Kidney capillary endothelial cell (primary cell): ENCODE measurements at places on chromosomes 4 and X.

DNA sequence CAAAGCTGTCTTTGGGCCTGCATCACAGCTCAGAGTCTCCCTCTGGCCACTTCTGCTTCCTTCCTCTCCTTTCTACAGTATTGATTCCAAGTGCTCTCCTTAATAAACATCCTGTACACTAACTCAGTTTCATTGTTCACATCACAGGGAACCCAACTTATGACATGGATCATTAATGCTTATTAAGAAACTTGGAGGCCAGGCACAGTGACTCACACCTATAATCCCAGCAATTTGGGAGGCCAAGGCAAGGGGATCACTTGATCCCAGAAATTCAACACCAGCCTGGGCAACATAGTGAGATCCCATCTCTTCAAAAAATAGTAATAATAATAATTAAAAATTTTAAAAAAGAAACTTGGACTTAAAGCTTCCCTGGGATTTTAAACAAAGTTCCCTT is 89.2 kb upstream of the EFHC2 start:
- no peak for DNase-seq

DNA sequence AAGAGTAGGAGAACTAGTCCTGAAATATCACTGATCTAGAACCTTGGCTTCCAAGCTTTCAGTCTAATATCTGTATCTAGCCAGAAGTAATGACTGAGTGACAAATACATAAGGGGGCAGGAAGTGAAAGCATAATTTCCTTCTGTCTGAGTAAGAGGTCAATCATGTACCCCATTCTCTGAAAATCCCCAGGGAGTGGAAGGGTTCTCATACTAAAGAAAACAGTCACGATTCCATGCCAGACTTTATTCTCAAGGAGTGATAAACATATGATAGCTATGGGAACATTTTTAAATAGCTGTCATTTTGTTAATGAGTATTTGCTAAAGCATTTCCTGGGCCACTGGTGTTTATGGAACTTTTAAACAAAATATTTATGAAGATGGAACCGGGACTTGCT is 308.5 kb downstream of the ARHGAP24 start:
- peak; percentile 99 for DNase-seq

- DNase-seq = no peak
These were observed 294.6 kb downstream of the TRIML1 start for GRCh38 chr4:188433741-188434315.

DNA sequence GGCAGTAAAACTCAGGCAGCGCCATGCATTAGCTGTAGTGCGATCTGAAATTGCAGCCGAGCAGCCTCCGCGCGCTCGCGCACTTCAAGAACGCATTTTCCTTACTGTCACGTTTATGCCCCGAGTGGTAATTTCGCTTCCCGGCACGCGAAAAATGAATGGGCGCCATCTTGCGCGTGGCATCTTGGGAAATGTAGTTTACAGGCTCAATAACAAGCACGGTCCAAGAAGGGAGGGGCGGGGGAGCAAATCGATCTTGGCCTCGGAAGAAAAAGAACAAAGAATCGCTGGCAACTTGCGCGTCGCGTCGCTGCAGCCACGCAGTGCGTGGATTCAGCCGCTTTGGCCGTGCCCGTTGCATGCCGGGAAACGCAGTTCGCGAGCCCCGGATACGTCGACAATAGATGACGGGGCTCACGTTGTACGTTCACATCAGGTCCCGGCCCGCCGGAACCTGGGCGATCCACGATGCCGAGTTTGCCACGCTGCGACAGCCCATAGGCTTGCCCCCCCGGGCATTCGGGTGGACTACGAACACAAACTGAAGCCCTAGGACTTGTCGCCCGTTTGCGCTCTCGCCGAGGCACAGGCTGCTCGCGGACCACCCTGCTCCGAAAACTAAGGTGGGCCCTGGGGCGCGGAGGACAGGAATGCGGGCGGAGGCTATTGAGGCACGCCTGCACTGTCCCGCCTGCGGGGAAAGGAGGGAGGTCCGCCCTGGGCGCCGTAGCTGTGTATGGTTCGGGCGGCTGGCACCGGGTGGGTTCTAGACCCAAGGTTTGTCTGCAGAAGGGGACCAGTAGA is at the start of gene FTSJ1:
Gene FTSJ1, plus strand, starts transcription at position 426 of the 804 bp plus-strand sequence. CDS start 1,849 bp downstream, outside the sequence.
- peak; percentile 67 for DNase-seq

- no peak for DNase-seq
These were observed 46.0 kb downstream of the COQ2 start for GRCh38 chr4:83238393-83239248.

- DNase-seq = no peak
These were observed 10.2 kb upstream of the SMR3B start for GRCh38 chr4:70372760-70373159.

- no peak for DNase-seq
These were observed 59.9 kb upstream of the CHRNA9 start for GRCh38 chr4:40275065-40275730.

GRCh38 chr4:110193822-110194761 is 4.3 kb downstream of the ELOVL6 start:
- peak; percentile 62 for DNase-seq

DNA sequence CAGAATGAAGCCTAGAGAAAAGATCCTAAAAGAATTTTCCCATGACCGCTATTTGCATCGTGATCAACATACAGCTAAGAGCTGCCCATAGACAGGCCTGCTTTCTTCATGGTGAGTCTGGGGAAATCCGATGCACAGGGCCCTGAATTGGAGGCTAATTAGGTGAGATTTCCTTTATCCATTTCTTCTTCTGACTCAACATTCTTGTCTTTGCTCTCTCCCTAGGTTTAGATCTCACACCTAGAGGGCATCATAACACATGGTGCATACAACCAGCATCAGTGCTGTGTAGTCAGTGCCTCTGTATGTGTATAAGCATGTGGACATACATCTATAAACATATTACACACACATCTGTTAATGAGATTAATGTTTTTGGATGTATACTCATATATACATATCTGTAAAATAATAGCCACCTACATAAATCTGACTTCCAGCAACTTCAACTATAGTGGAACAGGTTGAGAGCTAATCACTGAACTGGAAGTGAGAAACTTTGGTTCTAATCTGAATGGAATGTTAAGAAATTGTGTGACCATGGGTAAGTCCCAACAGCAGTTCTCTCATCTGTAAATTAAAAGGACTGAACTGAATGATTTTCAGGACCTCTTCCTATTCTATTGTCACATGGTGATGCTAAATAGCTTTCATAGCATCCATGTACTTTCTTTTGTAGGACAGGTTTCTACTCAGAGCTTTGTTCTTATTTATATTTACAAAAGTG is 17.5 kb downstream of the GATB start:
- DNase-seq = no peak

- DNase-seq = peak; percentile 7
These were observed 32.3 kb upstream of the BBS12 start for GRCh38 chr4:122700178-122700725.

DNA sequence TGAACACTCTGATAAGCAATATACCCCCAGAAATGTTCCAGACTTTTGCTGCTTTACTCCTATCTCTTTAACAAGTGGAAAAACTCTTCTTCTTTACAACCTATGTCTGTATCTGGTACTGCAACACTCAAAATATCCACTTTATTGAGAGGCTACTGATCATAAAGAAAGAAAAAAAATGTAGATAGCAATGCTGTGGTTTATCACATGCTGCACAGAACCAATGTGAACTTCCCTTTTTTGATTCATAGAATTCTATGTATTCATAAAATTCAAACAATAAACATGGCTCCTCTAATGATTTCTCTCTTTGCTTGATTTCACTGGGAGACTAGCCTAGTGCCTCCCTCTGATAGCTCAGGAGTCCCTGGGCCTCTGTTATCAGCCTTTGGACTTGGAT is 223.5 kb downstream of the ZNF674 start:
- DNase-seq = no peak

- DNase-seq = no peak
These were observed 568.0 kb downstream of the PDHA2 start for GRCh38 chr4:96407738-96408463.

DNA sequence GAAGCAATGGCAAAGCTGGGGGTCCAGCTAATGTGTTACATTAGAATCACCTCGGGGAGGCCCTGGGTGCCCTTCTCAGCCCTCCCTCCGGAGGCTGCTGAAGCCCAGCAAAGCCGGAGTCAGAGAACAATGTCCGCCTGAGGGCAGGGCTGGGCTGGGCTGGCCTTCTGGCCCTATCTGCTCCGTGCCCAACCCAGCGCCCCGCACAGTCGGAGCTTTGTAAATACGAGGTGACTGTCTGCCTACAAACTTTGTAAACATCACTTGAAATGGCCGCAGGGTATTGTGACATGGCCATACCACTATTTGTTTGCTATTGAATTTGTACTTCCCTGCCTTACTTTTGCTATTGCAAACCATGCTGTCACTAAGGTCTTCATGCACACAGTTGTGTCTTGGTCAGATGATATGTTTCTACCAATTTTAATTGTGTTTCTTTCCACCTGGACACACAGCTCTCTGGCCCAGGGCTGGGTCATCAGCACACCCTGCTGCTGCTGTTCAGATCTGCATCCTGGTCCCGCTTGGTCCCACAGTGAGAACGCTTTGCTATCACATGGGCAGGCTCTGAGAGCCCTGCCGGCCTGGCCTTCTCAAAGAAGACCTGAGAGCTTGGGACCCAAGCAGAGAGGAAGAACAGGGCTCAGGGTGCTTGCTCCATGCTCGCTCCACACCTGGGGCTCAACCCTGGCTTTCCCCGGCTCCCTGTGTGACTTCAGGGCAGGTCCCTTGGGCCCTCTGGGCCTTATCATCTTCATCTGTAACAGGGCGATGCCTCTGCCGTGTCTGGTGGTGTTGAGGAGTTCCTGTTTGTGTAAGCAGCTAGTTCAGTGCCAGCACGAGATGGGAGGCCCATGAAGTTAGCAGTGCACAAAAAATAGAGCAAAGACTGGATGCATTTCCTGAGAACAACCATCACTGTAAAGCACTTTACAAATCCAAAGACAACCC is 2.3 kb downstream of the S100P start:
- DNase-seq = no peak

GRCh38 chr4:88858752-88859151 is 161.1 kb upstream of the NAP1L5 start:
- no peak for DNase-seq

GRCh38 chr4:189828081-189828697 is 112.5 kb upstream of the FRG1 start:
- DNase-seq = no peak

DNA sequence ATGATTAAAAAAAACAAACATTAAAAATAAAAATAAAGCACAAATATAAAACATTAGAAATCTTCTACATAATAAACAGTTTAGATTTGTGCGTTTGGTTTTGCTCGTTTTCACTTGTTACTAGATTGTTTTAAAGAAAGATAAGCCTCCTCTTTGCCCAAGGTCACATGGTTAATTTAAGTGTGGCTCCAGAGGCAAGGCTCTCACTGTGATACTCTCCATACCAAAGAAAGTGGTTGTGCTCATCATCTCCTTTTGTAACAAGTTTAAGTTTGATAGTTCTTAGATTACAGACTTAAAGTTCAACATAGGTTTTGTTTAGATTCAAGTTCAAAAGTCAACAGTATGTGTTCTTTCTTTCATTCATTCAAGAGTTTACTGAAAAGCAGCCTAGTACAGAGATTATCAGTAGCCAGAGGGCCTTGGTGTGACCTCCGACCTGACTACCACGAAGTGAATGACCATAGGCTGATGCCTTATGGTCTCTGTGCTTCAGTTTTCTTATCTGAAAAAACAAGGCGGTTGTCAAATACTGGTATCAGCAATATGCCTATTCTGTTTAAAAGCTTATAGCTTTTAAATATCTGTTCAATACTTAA is 133.2 kb downstream of the ZAR1 start:
- no peak for DNase-seq

GRCh38 chr4:25174674-25175073 is 14.4 kb upstream of the SEPSECS start:
- no peak for DNase-seq
